Non-pigmented ciliary epithelial cell (primary cell): ENCODE measurements at places on chromosomes 11 and 22.

GRCh38 chr11:73142128-73142377 is at the start of gene FCHSD2:
TSS of gene FCHSD2 (minus strand) at chr11:73142318. CDS start at chr11:73141877, 441 bp downstream.
- DNase-seq = no peak

DNA sequence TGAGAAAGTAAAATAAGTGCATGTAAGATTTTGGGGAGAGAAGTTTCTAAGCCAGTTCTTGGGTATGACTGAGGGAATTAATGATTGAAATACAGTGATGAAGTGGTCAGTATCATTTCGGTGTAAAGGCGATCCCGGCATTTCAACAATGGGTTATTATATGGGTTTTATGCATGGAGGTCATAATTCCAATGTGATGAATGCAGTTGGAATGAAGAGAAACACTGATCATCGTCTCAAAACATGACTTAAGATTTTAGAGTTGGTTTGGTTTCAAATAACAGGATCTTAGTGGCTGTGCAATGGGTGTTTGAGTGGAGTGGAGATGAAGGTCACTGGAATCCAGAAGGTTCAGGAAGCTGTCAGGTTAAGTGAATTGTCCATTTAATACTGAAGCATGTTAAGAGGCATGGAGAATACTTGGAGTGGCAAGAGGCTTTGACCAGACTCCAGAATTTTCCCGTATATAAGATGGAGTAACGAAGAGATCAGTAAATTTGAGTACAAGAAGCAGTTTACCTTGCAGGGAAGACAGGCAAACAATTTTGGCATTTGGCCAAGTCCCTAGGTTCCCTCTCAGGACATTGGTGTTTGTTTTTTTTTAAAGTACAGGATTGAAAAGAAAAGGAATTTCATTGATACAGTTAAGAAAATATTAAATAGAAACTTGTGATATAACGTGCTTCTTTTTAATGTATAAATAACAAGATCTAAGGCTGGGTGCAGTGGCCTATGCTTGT is 96.4 kb upstream of the BIRC3 start:
- peak; percentile 74 for DNase-seq

DNA sequence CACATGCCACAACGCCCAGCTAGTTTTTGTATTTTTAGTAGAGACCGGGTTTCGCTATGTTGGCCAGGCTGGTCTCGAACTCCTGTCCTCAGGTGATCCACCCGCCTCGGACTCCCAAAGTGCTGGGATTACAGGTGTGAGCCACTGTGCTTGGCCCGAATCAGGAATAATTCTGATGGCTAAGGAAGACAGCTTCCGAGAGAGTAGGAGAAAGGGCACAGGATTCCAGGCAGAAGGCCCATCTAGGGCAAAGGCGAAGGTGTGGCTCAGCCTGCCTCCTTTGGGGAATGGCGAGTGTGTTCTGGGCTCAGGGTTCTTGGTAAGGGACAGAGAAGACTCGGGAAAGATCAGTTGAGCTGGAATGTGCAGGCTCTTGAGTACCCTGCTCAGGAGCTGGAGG is 1.6 kb upstream of the SYCE3 start:
- DNase-seq = no peak

DNA sequence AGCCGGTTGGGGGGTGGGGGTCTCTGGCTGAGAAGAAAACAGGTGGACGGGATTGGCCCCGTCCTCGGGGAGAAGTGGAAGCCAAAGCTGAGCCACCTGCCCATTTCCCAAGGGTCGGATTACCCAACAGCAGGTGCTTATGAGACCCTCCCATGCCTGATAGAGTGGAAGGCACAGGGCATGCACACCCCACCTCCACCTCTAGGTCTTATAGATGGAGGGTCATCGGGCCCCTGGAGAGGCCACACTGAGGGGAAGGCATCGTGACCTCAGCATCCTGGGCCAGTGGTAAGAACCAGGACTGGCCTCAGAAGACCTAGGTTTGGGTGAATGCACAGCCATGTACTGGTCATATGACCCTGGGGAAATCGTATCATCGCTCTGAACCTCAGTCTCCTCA is 85.9 kb downstream of the BUD13 start:
- DNase-seq = no peak

- DNase-seq = no peak
These were observed 57.0 kb downstream of the LRRC74B start for GRCh38 chr22:21102659-21103267.

DNA sequence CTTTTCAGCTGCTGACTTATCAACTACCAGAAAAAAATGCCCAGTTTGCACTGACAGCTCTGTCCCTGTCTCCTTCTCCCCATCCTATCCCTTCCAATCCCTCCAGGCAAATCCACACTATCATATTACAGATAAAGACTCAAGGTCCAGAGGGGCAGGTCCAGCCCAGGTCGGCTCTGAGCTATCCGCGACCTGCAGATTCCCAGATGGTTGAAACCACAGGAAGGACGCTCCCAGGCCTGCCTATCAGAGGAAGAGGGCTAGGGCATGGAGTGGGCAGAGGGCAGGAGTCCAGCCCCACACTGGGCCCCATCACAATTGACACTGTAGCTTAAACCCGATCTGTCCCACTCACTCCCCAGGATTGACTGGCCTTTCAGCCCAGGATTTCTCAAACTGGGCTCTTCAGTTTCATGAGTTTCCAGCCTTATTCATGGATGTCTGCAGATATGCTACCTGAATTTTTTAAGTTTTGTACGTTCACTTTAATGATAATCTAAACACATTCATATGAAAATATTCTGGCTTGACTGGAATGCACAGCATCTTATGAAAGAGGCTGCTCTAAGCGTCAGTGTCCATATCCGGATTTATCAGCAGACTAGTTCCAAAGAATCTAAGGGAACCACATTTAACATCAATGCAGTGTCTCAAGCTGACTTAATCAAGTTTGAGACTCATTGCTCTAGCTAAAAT is 16.4 kb upstream of the FCHSD2 start:
- DNase-seq = no peak

GRCh38 chr11:48193876-48194275 is 22.7 kb upstream of the OR4B1 start:
- peak; percentile 70 for DNase-seq

- DNase-seq = no peak
These were observed 38.5 kb downstream of the LRP5 start for GRCh38 chr11:68350759-68351449.

GRCh38 chr11:117887431-117888138 is 11.1 kb upstream of the FXYD6 start:
- no peak for DNase-seq

GRCh38 chr11:2382936-2383851 is 6.1 kb downstream of the CD81 start:
- no peak for DNase-seq

- no peak for DNase-seq
These were observed 62.4 kb downstream of the BRD1 start for GRCh38 chr22:49765091-49765771.

- no peak for DNase-seq
These were observed 26.1 kb downstream of the HSPA8 start for GRCh38 chr11:123035831-123036230.

- DNase-seq = no peak
These were observed 7.3 kb downstream of the TANGO2 start for GRCh38 chr22:20027966-20028854.

- DNase-seq = no peak
These were observed 1506.5 kb downstream of the TBC1D22A start for GRCh38 chr22:48268771-48269552.

DNA sequence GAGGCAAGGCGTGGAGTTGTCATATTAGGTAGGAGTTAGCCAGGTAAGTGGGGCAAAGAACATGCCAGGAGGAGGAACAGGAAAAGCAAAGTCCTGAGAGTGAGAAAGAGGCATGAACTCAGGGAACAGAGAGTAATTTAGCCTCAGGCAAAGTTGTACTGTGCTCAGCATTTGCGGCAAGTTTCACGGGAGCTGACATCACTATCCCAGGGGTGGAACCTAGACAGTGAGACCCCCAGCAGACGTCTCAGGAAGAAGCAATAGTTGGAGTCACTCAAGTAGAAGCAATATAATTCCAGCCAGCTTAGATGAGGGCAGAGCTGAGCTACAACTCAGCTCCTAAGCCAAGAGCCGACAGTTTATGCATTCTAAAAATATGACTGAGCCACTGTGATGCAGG is 426.0 kb upstream of the ISX start:
- DNase-seq = no peak

DNA sequence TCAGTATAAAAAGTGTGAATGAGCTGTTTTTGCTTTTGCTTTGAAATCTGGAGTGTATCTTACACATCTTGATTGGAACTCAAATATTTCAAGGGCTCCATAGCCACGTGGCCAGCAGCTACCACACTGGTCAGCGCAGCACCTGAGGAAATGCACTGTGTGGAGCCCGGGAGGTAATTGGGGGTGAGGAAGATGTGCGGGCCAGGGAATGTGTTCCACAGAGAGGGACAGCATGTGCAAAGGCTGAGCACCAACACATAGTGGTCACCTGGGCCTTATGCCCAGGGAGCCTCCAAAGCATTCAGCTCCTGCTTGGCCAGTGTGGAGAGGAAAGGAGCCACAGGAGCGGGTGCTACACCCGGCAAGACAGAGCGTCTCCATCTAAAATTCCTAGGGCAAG is 20.8 kb downstream of the RELT start:
- DNase-seq = no peak

DNA sequence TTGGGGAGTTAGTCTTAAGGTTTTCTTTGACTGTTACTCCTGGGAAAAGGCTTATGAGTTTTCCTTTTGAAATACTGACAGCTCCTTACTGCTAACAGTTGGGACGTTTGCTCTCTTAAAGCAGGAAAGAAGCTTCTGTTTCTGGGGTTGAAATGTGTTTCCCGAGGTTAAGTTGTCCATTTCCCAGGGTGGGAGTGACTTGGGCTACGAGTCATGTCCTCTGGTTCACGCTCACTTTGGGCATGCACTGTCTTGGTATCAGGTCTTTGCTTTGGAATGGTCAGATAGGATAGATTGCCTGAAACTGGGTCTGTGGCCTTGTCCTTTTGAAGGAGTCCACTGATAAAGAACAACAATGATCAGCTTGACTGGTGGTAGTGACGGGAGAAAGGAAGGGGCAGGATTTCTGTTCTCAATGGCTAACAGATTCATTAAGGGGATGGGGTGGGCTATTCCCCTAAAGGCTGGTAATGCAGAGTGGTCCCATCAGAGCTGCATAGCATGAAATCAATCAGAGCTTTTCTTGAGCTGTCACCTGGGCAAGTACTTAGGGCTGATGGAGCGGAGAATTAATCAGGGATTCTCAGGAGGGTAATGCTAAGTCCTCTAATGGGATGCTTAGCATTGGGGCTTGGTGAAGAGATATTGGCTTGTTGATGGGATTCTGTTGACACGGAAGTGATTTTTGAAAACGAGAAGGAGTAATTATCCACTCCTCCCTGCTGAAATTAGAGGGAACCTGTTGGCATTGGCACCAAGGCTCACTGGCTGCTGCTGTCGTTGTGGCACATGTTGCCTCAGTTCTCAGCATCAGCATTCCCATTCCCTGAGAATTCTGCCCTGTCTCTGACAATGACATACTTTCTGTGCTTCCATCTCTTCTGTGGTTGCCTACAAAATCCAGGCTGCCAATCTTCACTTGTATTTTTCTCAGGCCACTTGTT is 81.6 kb downstream of the TEAD1 start:
- no peak for DNase-seq

DNA sequence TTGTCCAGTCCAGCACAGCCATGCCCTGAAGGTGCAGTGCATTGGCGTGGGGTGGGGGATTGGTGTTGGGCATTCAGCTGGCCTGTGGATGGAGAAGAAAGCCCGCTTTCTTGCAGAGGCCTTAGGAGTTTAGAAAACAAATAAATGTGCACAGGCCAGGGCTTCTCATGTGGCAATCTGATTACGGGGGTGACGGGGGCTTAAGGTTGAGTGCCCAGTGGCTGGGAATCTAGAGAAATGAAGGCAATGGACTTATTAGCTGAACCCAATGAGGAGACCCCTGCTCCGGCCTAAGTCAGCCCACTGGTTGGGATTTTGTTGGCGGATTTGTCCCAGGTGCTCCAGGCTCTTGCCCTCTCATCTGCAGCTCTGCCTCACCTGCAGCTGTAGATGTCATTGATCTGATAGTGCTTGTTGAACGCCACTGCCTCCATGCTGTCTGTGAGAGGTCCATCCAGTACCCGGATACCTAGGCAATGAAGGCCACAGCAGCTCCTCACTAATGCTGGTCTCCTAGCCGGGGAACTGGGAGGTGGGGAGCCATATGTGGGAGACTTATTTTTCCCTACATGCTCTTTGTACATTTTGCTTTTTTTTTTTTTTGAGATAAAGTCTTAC is 6.2 kb downstream of the PCSK7 start:
- DNase-seq = no peak
